Activated CD4-positive, alpha-beta T cell treated with anti-CD3 and anti-CD28 coated beads, Interleukin-2, Interleukin-4, amounts not matched to agents 100 ng/mL and 50 ng/mL, durations not matched to agents 16 hours and 8 hours (primary cell): ENCODE measurements at places on chromosomes 13 and 19.
A peak's percentile ranks its signal among the peaks of the same experiment; 100 is the strongest.

- no peak for DNase-seq
These were observed 273.4 kb downstream of the NHLRC3 start for GRCh38 chr13:39311619-39312018.

DNA sequence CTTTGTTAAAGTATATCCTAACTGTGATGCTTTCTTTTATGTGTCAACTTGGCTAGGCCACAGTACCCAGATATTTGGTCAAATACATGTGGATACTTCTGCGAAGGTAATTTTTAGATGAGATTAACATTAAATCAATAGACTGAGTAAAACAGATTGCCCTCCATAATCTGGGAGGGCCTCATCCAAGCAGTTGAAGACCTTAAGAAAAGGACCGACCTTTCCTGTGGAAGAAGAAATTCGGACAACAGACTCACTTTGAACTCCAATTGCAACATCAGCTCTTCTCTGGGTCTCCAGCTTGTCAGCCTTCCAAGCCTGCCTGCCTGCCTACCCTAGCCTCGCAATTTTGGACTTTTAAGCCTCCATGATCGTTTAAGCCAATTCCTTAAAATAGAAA, 57.9 kb upstream of the DOCK9 start:
- no peak for DNase-seq

- no peak for DNase-seq
These were observed 448.2 kb downstream of the KCTD12 start for GRCh38 chr13:76438050-76438449.

DNA sequence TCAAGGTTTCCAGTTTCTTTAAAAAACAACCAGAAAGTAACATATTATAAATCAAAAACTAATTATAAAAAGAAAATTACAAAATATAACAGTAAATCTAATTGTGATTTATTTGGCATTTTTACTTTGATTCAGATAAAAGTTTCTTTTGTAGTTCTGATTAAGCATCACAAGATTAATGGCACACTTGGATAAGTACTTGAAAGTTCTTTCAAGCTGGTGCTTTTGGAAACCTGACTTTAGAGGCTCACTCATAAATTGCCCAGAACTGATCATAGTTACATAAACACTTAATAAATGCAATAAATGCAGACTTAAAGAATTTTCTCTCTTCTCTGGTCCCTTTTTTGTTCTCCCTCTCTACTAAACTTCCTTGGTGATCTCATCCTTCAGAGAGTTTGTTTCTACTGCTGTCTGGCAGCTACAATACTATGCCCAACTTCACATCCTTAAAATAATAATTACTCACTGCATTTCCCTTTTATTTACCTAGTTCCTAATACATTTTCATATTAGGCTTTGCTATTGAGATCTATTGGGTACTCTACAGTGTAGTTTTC, 1417.0 kb downstream of the EFNB2 start:
- DNase-seq: no peak

GRCh38 chr19:42248270-42249148, 6.1 kb upstream of the GSK3A start:
- DNase-seq: no peak

GRCh38 chr19:44818466-44819031, 9.6 kb downstream of the BCAM start:
- no peak for DNase-seq

GRCh38 chr19:3154957-3155736, 19.3 kb downstream of the GNA15 start:
- DNase-seq: peak; percentile 94

DNA sequence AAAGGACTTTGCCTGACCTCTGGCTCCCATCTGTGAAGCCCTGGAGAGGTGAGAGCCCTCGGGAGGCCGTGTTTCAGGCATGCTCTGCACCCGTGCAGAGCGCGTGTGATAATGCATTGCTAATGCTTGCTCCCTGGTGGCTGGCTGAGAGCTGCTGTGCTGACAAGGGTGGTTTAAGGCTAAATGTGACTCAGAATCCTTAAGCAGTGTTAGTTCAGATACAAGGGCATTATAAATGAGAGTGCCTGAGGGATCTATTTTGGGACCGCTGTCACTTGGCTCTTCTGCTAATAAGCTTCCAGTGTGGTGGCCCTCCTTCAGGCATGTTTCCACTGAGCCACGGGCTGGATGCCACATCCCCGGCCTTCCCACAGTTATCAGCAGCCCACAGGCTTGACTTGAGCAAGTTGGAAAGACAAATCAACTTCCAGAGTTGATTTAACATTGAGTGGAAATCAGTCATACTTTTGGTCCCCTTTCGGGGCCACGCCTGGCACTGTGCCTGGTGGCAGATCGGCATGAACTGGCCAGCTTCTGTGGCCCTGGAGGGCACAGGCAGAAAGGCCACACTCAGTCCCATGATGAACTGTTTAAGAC, 17.0 kb downstream of the ALOX5AP start:
- no peak for DNase-seq

DNA sequence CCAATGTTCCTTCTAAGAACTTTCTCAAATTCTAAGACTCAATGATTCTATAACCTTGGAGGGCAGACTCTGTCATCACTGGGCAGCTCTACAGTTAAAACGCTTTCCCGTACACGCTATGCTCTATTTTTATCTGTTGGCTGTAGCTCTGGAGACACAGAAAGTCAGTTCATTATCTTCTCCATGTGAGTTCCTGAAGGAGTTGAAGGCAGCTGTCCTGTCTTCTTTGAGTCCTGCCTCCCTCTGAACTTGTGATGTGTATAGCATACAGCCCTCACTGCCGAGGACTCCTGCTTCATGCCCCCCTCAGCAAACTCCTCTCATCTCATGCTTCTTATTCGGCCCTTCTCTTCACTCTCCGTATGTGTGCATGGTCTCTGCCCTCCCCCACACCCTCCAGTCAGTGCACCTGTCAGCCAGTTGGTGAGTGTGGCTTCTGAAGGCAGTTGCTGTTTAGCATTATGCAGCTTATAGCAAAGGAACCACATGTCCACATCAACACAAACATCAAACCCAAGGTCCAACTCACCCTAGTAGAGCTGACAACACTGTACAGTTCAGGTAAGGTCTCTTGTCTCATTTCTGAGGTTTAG, 504.9 kb downstream of the DIAPH3 start:
- DNase-seq: no peak

DNA sequence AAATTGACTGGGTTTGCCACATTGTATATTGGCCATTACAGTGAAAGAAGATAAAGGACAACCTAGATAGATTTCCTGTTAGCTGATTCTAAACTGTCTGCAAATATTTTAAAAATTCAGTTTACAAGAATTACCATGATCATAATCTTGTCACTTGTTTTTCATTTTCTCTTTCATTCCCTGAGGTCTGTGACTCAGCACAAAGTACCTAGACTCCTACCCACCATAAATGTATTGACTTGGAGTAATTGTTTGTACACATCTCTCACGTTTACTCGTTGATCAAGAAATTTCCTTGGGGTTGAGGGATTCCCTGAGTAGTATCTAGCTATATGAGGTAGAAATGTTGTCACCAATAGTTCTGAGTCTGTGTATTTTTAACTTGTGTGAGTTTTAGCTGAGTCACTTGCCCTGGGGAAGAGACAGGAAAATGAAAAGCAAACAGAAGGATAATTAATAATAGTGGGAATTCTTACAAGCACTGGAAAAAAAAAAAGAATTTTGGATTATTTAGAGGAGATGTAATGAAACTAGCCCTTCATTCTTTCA, 299.2 kb upstream of the DACH1 start:
- DNase-seq: no peak

GRCh38 chr13:109233293-109233692, 553.1 kb downstream of the IRS2 start:
- DNase-seq: no peak

- no peak for DNase-seq
These were observed 55.9 kb downstream of the DLEU7 start for GRCh38 chr13:50787316-50788195.

DNA sequence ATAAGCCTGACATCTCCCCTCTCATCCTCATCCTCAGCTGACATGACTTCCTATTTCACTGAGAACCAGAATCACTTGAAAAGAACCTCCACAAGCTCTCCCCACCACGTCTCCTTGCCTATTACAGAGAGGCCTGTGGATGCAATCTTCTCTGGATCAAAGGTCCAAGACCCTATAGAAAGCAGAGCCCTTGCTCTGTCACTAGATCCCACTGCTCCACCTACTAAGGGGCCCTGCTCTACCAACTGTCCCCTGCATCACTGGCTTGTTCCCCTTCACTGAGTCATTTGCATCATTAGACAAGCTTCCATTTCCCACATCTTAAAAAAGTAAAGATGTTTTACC, 40.8 kb downstream of the RCBTB2 start:
- no peak for DNase-seq

DNA sequence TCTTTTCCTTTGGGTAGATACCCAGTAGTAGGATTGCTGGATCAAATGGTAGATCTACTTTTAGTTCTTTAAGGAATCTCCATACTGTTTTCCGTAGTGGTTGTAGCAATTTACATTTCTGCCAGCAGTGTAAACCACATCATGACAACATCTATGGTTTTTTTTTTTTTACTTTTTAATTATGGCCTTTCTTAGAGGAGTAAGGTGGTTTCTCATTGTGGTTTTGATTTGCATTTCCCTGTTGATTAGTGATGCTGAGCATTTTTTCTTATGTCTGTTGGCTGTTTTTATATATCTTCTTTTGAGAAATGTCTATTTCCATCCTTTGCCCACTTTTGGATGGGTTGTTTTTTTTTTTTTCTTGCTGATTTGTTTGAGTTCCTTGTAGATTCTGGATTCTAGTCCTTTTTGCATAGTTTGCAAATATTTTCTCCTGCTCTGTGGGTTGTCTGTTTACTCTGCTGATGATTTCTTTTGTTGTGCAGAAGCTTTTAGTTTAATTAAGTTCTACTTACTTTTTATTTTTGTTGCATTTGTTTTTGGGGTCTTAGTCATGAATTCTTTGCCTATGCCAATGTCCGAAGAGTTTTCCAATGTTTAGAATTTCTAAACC, 38.8 kb downstream of the TDRD3 start:
- no peak for DNase-seq

- no peak for DNase-seq
These were observed 54.5 kb upstream of the GPI start for GRCh38 chr19:34310494-34310981.

GRCh38 chr13:23348262-23349127, 85.0 kb downstream of the SACS start:
- DNase-seq: no peak

GRCh38 chr19:16078759-16079707, 2.7 kb downstream of the TPM4 start:
- peak; percentile 93 for DNase-seq

DNA sequence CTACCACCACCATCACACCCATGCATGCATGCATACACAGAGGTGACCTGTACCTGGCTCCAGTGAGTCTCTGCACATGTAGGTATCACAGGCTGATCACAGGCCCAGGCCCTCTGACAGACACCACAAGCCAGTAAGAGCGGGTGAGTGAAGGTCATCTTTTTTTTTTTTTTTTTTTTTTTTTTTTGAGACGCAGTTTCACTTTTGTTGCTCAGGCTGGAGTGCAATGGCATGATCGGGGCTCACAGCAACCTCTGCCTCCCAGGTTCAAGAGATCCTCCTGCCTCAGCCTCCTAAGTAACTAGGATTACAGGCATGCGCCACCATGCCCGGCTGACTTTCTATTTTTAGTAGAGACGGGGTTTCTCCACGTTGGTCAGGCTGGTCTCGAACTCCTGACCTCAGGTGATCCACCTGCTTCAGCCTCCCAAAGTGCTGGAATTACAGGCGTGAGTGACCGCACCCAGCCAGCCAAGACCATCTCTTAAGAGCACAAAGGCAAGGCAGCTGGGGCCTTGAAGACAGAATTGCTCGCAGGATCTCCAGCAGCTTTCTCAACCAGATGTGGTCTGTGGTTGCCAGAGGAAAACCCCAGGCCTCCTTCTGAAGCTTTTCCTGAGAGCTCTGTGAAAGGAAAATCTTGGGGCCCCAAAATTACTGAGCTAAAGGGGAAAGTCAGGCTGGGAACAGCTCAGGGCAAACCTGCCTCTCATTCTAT, 3.2 kb upstream of the NKG7 start:
- DNase-seq: peak; percentile 69

GRCh38 chr13:76609643-76610042, 276.6 kb downstream of the KCTD12 start:
- no peak for DNase-seq

- DNase-seq: no peak
These were observed 21.5 kb downstream of the ELL start for GRCh38 chr19:18500376-18500775.

GRCh38 chr13:38804536-38804935, 117.7 kb downstream of the FREM2 start:
- no peak for DNase-seq

DNA sequence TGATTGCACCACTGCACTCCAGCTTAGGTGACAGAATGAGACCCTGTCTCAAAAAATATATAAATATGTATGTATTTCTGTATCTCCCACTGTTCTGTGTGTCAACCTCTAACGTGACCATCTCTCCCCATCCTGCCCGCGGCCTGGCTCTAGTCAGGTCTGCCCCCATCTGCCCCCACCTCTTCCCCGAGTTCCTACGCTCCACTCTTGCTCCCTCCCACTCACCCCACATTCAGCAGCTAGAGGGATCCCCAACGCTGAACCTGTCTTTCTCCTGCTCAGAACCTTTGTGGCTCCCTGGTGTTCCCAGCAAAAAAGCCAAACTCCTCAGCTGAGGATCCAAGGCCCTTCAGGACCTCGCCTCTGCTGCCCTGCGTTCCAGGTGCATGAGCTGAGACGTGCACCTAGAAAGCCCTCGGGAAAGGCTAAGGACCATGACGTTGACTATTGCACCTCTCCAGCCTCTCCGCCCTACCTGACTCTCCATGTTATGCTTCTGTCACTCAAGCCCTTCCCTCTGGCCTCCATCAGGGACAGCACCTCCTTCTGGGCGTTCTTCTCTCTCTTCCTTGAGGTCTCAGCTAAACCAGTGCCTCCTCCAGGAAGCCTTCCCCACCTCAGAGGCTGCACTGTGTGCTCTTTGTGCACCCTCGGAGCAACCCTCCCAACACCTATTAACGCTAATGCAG, 18.1 kb downstream of the AKT2 start:
- no peak for DNase-seq

- DNase-seq: no peak
These were observed 55.2 kb downstream of the SOX21 start for GRCh38 chr13:94657167-94657566.

DNA sequence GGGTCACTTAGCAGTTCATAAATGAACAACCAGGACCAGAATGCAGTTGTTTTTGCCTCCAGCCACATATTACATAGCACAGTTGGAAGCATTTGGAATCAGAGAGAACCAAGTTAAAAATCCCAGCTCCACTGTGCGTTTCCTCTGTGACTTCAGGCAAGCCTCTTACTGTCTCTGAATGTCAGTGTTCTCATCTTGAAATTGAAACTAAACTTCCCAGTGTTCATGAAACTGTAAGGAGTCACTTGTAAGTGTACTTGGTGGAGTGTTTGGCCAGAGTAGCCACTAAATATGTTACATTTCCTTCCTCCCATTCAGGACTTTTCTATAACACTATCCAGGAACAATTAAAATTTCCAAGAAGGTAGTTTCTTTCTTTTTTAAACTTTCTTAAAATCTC, 276.8 kb downstream of the KCNRG start:
- DNase-seq: no peak

GRCh38 chr19:5672708-5673459, 7.4 kb downstream of the MICOS13 start:
- no peak for DNase-seq

- no peak for DNase-seq
These were observed 4.9 kb downstream of the AP2A1 start for GRCh38 chr19:49771674-49772139.
